ENCODE measurements at places on chromosomes 6 and 20. TPM values are rescaled to one million over a fixed set of nuclear protein-coding genes. Genes with fewer than 3 reads are reported as not detected.

GRCh38 chr6:20696676-20697075 is 162.4 kb downstream of the CDKAL1 start:
- no peak for DNase-seq

- DNase-seq, result peak; percentile 69
These were observed 11.2 kb downstream of the PCIF1 start for GRCh38 chr20:45945678-45946148.

DNA sequence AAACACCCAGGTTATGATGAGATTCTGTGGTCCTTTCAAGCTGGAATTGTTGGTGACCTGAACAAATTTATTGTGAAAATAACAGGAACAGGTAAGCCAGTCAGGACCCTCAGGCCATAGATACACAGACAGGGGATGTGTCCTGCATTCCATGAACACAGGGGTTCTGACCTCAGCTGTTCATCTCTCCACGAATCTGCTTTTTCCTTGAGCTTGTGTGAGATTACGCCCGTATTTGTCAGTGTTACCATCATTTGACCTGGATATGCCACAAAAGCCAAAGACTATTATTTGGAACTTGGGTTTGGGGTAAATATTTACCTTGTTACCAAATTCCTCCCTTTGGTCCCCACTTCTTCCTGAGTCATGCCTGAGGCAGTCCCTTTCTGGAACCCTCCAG is 288.9 kb downstream of the PREX1 start:
- peak; percentile 77 for DNase-seq

- DNase-seq, result no peak
These were observed 17.2 kb upstream of the MDGA1 start for GRCh38 chr6:37714836-37715420.

GRCh38 chr6:167665698-167666330 is 160.9 kb upstream of the AFDN start:
- no peak for DNase-seq

- peak; percentile 27 for DNase-seq
These were observed 1.7 kb downstream of the THBS2 start for GRCh38 chr6:169251822-169252504.

Gene LY6G6D
- total RNA-seq, result not detected
